ENCODE measurements at places on chromosomes 3 and 15.

DNA sequence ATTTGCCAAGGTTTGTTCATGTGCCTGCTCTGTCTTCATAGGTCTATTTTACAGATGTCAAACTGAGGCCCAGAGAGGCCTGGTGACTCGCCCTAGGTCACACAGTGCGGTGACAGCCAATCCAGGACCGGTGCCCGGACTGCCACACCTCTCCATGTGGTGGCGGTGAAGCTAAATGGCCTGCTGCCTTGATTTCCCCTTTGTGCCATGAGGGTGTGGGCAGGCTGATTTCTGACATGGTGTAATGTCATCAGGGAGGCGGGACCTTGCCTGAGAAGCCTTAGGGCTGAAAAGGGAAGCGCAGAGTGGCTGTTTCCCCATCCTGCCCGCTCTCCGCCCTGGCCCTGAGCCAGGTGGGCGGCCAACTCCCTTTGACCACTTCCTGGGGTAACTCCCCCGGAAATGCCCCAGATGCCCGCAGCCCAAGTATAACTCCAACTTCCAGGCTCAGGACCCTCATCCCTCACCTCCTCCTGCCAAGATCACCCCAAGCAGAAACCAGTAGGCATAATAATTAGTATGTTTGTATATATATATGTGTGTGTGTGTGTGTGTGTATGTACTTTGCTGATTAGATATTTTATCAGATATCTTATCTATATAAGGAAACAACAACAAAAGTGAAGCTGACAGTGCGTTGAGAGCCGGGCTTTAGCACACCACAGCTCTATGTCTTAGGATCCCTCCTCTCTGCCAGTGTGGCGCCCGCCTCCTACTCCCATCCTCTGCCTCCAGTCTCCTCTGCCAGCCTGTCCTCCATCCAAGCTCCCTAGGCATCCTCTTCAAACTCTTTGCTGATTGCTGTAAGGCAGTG is 63.9 kb downstream of the IQSEC1 start:
- no peak for DNase-seq

DNA sequence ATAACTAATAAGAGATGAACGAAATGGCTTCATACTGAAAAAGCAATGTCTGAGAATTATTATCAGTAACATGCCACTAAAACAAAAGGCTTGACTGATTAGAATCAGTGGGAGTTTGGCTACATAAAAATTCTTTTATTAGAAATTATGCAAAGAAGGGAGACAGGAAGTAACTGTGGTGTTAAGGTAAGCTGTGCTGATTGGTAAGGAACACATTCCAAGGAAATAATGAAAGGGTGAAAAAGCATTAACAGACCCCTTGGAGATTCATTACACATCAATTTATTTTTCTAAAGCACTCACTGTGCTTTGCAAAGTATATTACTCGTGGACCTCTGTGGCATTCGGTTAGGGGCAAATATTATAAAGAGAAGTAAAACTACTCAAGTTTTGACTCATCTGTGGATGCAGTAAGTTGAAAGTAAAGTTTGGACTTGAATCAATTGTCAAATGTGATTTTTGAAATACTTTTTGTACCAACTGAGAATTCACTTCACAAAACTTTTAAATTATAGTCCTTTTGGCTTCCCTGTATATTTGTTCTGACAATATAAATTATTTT is 176.1 kb upstream of the ZPLD1 start:
- no peak for DNase-seq

DNA sequence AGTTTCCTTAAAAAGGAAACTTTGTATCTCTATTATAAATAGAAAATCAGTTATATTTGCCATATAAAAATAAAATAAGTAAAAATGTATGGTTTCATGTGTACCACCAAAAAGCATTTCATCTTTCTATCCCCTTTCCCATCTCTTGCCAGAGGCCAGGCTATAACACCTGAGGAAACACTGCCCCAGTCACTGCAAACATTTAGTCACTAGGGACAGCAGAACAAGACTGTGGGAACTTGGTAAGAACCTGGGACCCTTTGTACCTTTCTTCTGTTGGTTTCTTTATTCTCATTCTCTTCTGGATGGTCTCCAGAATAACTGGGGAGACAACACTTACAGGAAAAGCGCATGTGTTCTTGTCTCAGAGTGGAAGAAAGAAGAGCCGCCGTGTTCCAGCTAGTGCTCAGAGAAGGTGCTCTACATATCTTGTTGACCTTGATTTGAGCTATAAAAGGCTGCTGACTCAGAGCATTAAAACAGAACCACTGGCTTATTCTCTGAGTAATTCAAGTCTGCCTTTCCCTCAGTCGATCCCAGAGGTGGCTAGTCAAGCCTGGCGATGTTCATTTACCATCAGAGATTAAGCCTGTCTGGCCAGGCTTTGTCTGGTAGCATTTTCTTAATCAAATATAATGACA is 361.6 kb downstream of the RBMS3 start:
- DNase-seq, result no peak

GRCh38 chr3:81531263-81531662 is 230.2 kb downstream of the GBE1 start:
- no peak for DNase-seq

DNA sequence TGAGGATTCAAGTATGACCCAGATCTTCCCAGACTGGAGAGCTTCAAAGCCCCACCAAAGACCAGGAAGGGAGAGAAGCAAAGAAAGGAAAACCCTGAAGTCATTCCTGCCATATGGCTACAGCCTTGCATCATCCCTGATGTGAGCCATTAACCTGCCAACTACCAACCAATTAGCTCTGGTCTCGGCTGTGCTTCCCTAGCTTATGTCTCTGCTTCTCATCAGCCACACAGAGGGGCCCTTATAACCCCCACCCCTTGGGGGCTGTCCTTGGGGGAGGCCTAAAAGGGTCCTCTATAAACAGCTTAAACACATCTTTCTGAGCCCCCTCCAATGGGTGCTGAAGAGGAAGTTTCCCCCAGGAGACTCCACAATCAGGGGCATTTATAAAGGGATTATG is 52.8 kb downstream of the NOX5 start:
- DNase-seq, result no peak

DNA sequence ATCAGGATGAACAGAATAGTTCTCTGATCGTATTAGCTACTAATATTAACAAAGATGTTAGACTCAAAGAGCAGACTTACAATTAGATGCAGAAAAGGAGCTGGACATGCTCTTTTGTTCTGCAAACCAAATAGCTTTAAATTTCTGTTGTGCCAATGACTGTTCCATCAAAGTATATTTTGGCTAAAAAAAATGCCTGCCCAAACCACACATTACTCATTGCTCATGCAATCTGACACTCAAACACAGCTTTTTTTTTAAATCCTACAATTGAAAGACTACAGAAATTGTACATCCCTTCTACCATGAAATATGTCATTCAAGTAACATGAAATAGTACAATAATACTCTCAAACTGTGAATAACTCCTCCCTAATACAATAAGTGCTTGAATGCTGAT is 48.6 kb downstream of the SHOX2 start:
- no peak for DNase-seq

DNA sequence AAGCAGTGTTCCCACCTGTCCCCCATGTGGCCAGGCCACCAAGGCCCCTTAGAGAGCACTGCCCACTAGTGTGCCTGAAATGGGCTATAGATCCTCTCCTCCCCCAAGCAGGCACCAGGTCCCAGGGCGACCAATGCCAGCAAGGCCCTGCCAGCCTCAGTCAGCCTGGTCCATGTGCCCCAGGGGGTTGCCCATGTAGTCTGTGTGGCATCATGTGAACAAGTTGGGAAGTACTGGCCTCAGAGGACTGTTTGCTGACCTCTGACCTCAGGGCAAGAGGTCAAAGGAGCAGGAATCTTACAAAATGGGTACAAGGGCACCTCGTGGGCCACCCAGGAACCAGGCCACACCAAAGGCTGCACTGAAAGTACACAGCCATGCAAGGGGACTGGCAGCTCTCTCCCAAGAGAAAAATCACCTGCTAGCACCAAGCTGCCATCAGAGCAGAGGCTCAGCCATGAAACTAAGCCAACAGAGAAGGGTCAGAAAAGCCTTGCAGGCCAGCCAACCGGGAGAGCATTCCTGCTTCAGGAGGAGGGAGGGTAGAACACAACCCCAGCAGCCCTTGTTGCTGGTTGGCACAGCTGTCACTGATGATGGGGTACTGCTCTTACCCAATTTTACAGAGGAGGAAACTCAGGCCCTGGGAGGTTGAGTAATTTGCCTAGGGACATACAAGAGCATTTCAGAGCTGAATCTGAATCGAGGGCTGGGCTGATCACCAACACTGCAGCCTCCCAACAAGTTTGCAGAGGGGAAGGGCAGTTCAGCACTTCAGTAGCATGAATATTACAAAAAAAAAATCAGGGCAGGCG is 5.2 kb upstream of the FURIN start:
- no peak for DNase-seq

DNA sequence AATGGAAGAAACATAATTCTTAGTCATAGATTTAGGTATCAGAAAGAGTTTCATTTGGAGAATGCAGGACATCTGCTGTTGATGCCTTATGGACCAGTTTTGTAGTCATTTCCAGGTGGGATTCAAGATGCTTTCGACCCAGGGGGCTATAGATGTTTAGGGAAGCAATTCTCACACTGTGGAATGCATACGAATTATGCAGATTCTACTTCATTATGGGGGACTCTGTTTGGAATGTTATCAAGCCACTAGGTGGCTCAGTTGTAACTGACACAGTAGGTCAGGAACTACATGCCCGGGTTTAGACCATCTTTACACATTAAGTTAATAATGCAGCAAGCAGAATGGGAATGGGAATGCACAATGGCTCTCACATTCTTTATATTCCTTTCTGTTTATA is 1359.8 kb downstream of the ZPLD1 start:
- DNase-seq, result no peak

DNA sequence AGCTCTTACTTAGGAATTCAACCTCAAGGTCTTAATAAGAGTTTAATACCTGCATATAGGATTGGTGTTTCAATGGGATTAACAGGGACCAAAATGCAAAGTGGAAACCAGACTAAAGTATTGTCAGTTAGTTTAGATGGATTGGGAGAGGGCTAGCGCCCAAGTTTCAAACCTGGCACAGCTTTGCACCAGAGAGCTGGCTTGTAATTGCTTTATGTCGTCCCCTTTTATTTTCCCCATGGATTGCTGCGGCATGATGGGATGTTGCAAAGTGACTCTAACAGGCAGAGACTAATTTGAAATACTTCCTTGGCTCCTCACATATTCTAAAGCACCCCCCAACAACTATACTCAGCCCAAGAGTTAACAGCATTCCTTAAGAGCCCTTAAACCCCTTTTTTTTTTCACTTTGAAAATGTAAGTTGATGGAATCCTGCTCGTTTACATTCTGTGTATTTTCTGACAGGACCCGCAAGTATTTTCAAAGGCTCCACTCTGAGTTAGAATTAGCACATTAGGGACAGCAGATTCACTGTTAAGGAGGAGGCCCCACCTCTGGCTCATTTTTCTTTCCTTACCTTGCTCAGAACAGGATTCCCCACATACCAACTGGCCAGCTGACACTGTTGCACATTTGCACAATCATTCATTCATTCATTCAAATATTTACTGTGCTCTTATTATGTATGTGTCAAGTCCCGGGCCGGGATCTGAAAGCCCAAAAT is 214.2 kb downstream of the ERC2 start:
- no peak for DNase-seq

DNA sequence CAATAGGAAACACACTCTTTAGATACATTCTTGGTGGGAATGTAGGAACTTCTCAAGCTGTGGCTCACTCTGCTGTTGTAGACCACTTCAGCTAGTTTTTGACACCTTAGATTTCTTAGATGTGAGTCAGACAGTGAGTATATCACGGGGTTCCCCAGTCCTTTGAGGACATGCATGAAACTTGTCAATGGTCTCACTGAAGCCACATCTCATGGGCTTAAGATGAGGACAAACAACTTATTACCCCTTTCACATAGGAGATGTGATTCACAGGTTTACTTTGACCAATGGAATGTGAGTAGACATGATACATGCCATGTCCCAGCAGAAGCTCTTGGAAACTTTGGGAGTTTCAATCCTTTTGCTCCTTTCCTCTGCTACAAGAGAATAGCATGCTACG is 325.5 kb downstream of the CHST2 start:
- DNase-seq, result no peak

DNA sequence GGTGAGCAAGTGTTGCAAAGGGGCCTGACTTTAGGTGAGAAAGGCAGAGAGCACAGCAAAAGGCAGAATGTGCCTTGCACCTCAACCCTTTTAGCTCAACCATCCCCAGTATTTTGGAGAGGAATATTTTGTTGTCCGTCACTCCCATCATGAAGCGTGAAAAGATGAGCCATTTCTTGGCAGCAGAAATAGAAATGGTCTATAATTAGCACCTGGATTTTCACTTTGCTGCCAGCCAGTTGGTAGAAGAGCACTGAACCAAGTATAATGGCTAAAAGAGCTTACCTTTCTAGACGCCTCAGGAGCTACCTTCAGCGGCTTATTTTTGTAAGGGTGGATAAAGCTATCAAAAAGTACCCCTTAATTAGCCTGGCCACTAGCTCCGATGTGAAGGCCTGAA is 406.7 kb downstream of the OCA2 start:
- no peak for DNase-seq

DNA sequence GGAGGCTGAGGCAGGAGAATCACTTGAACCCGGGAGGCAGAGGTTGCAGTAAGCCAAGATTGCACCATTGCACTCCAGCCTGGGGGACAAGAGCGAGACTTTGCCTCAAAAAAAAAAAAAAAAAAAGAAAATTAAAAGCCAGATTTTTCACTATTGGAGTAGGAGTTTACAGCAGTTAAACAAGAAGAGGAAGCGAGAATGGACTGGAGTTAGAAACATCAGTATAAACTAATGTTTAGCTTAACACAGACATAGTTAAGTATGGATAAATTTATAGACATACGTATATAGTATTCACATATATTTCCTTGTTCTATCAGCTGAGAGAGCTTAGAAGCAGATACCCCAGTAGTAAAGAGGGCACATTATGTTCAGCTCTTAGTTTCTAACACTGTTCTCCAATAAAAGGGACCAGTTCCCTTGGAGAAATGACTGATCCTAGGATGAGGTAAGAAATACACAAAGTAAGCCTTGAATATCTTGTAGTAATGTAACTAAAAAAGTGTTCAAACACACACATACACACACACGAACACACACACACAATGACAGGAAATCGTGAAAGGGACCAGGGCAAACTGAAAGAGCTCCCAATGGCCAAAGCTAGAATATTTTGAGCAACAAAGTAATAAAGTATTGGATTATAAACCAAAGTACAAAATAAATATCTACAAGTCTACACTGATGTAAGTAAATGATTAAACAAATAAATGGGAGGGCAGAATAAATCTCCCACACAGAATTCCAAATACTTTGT is 25.1 kb downstream of the PIK3CB start:
- no peak for DNase-seq

Data from activated CD4-positive, alpha-beta T cell treated with anti-CD3 and anti-CD28 coated beads, Interleukin-2, amount 50 U/mL, for 4 hours (primary cell).